ENCODE measurements at places on chromosomes 3 and 15.

DNA sequence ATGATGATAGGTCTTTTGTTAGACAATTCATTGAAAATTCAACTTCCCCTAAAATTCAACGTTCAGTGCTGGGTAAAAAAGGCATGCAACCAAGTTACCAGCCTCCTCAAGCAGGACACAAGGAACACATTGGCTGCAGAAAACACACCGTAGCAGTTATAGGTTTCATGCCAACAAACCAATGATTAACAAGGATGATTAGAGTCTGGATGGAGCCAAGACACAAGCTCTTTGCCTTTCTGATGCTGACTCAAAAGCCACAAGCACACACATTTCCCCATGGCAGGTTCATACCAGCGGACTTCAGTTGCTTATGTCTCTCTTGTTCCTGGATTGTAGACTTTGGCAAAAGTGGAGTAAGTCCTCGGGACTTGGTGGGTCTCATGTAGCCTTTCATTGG lies 105.8 kb downstream of the DHX30 start:
- DNase-seq = no peak

DNA sequence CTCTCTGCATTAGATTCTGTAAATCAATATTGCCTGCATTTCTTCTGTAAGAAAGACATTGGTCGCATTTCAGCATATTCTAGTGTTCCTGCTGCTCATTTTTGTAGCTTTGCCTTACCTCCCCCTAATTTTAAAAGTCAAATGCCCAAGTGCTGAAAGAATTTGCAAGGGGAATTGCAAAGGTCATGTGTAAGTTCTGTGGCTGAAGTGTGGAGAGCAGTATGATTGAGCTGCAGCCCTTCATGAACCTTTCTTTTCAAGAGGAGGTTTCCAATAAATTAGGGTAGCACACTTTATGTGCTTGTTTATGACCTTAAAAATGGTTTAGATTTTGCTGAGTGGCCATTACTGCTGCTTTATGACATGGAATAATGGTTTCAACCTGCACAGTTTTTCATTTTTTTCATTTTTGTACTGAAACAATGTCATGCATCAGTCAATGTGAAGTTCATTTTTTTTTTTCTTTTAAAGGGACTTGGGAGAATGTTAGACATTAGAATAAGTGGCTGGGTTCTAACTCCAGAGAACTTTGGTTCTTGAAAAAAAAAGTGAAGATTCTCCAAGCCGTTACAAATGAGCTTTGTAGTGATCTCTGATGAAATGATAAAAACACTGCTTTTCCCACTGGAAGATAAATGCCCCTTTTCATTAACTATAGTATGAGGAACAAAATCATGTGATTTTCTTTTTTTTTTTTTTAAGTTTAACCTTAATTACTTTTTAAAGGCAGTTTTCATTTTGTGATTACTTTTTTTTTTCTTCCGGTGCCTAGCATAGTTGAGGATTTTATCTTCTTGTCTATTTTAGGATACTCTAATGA lies 99.6 kb downstream of the MITF start:
- no peak for DNase-seq

DNA sequence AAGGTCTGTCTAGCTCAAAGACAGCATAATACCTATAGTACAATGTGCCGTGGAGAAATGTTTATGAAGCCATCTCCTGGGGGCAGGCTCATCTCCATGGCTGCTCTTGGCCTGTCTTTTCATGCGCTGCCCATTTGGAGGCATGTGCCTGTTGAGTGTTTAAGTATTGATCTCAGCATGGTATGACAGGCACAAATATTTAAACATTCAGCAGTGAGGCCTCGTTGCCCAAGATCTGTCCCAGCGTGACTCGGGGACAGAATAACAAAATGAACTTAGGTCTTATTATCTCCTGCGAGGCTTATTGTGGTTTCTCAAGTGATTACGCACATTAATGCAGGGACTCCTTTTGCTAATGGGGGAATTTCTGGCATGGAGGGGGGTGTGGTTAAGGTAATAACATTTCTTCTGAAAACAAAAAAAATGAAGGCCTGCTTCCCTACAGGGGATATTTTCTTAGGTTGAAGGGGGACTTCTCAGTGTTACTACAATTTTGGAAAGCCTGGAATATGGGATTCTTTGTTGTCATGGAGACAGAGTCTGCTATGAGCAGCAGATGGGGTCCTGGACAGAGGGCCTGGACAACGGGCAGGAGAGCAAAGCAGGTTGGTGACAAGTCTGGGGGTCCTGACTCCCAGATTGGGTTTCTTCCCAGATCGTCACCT lies 4.4 kb upstream of the SLC6A1 start:
- no peak for DNase-seq

DNA sequence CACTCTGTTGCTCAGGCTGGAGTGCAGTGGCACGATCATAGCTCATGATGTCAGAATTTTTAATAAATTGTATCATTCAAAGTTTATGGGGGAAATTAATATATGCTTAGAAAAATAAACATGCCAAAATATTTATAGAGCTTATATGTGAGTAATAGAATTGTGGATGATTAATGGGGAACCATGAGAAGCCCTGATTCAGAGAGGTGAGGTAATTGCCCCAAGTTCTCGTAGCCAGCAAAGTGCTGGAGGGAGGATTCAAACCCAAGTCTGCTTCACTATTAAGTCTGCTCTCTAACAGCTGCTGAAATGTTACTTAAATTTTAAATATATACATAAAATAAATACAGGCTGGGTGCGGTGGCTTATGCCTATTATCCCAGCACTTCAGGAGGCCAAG lies 26.2 kb upstream of the IGF2BP2 start:
- DNase-seq = no peak

DNA sequence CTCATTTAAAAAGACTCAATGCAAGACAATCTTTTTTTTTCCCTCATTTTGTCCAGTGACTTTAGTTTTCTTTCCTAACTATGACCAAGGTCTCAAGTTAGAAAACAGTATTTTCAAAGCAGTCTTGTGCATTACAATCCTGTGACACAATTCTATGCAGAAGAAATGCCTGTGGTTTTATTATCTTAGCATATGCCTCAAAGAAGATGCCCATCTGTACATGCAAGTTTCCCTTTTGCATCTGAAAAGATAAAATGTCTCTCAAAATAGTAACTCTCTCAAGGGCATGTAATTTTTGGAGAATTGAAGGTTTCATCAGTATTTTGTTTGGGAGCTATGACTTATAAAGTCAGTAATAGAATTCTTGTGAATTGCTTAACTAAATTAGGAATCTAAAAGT lies 292.0 kb upstream of the SUCLG2 start:
- no peak for DNase-seq

All from Right ventricle myocardium superior (tissue), 1 donor.